ENCODE measurements at places on chromosomes 4 and X. TPM values are rescaled to one million over a fixed set of nuclear protein-coding genes. Genes with fewer than 3 reads are reported as not detected.

- H3K27me3 ChIP-seq, result no peaks in the 10 kb centered on the region
- no peaks in the 10 kb centered on the region for H3K4me1 ChIP-seq
- H3K36me3 ChIP-seq, result no peaks in the 10 kb centered on the region
Observed at GRCh38 chr4:153905231-153905630, 116.3 kb upstream of the SFRP2 start.

DNA sequence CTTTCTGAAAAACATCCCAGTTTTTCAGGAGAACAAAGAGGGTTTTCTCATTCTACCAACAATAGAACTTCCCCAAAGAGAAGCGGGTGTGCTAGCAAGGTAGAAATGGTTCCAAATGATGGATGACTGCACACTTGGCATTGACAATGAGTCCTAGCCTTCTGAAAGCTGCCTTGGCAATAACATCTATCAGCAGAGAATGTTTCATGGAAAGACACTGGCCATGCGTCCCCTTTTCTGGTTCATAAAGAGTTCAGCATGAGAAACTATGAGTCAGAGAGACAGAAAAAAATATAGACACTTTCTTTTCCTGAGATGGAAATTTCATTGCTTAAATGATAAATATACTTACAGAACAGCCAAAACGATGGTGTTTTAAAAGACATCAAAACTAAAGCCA lies 236.9 kb upstream of the PRKX start:
- no peak overlapping the region for H3K27ac ChIP-seq
- H3K36me3 ChIP-seq, result no peaks in the 10 kb centered on the region
- no peak for DNase-seq

DNA sequence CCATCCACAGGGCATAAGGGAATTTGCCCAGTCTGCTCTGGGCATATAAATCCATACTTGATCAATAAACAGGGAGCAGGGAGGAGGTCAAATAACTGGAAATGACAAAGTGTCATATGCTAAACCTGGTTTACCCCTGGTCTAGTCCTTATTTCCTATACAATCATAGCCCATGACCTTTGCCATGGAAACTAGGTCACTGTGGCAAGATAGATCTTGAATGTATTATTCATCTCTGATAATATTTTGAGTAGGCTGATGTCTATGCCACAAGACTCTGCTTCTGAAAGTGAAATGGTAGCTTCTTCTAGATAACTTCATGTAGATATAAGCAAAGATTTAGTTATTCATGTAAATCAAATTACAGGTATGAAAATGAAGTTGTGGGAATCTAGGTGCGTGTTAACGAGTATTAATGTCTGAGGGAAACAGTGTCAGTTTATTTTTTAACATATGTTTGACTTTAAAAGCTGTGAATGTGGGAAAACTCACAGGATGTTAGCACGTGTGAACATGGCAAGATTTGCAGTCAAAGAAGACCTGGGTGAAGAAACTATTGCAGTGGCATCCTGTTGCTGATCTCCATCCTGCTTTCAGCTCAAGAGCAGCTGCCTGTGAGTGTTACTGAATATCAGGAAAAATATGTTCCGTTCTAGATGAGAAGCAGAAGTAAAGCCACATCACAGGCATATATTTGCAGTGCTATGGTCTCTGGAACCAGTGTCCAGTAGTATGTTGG lies 81.8 kb upstream of the NDP start:
- no peaks in the 10 kb centered on the region for H3K36me3 ChIP-seq
- H3K27me3 ChIP-seq, result no peaks in the 10 kb centered on the region
- no peaks in the 10 kb centered on the region for H3K4me1 ChIP-seq
- no peak overlapping the region for H3K4me3 ChIP-seq
- H3K27ac ChIP-seq, result no peak overlapping the region

GRCh38 chr4:62709618-62710252 lies 1509.6 kb downstream of the ADGRL3 start:
- H3K27ac ChIP-seq, result no peak overlapping the region
- H3K4me1 ChIP-seq, result peaks cover 7% of the 10 kb centered on the region
- H3K27me3 ChIP-seq, result no peaks in the 10 kb centered on the region

DNA sequence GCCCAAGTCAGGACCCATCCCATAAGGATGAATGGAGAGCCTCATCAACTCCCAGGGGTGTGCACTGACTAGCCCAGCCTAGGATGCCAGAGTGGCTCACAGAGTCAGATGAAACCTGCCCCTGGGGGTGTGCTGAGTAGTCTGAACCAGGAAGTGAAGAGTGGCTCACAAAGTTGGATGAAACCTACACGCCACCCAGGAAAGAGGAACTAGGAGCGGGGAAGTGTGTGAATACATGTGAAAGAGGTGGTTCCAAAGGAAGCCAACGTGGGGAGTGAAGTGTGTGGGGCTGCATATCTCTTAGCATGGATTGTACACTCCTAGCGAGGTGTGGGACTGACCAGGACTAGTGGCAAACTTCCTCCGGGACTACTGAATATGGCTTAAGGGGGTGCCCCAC lies 902.1 kb upstream of the NDST4 start:
- DNase-seq, result no peak
- H3K36me3 ChIP-seq, result no peaks in the 10 kb centered on the region
- H3K4me1 ChIP-seq, result no peaks in the 10 kb centered on the region
- H3K27me3 ChIP-seq, result no peaks in the 10 kb centered on the region
- H3K4me3 ChIP-seq, result no peak overlapping the region

DNA sequence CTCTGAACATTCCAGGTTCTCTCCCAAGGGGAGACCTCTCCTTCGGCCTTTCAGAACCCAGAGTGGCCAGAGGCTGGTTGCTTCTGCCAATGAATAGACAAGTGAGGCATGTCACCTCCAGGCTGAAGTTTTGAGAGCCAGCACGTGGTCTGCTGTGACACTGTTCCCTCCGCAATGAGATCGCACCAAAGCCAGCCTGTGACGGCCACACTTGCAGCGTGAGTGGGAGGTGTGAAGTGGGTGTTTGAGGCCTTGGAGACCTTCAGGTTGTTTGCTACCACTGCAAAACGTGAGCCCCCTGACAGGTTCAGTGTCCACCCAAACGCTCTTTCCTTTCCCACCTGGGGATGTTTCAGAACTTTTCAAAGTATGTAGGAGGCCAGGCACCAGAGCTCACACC lies 81.0 kb downstream of the WFS1 start:
- DNase-seq, result no peak
- H3K27ac ChIP-seq, result no peak overlapping the region
- no peaks in the 10 kb centered on the region for H3K4me1 ChIP-seq
- H3K4me3 ChIP-seq, result no peak overlapping the region
- no peaks in the 10 kb centered on the region for H3K27me3 ChIP-seq

Gene PWWP3B
- 20.9 TPM for total RNA-seq

DNA sequence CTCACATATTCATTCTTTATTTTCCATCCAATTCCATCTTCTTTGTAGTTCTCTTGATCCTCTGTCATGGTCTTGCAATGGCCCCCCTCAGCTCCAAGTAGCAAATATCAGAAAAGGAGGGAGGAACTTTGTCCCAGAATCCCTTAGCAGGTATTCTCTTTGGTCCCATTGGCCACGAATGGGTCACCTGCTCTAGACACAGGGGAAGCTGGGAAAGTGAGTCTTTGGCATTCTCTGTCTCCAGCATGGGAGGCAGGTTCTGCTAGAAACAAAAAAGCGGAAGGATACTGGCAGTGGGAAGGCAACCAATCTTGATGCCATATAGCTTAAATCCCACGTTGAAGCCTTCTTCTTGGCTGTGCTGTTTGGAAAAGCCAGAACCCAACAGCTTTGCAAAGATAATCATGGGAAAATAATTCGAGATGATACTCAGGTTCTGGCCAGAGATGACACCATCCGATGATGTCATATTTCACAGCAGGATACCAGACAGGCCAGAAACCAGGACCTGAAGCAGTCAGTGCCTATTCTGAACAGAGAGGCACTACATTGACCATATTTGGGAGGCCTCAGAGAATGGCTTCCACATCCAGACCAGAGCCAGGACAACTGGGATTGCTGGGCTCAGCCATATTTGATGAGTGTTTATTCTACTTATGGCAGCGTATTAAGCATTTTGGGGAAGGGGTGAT lies 110.4 kb upstream of the ATXN3L start:
- no peaks in the 10 kb centered on the region for H3K4me1 ChIP-seq
- DNase-seq, result no peak
- no peaks in the 10 kb centered on the region for H3K27me3 ChIP-seq
- no peak overlapping the region for H3K4me3 ChIP-seq
- H3K27ac ChIP-seq, result no peak overlapping the region
- H3K36me3 ChIP-seq, result no peaks in the 10 kb centered on the region

Gene TMPRSS11B
- total RNA-seq, result not detected

Gene NLGN3
- total RNA-seq, result 7.4 TPM

DNA sequence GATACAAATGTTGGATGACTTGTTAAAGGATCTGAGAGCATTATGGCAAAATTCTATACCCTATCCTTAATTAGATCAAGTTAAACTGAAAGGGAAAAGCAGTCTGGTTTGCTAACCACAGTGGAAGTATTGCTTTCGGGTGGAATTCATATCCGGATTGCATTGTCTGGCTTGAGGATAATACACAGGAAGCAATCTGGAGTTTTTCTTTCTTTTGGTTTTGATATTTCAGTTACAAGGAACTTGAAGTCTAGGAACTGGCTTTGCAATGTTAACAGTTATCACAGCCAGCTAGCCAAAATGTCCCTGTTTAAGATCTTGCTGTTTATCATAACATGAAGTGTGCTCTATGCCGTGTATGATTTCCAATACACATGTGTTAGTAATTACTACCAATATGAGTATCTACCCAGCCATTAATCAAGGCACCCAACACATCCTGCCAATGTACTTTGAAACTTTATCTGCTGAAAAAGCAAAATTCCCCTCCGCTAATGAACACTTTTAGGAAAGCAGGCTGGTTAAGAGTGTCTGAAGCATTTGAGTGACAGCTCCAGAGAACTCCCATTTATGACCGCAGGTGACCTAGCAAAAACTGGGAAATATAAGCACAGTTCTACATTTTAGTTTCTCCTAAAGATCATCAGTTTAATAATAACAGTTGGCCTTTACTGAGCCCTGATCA lies 146.4 kb downstream of the PALLD start:
- no peaks in the 10 kb centered on the region for H3K36me3 ChIP-seq
- peak overlapping the region; percentile 70 for H3K27ac ChIP-seq
- no peak for DNase-seq
- no peak overlapping the region for H3K4me3 ChIP-seq

DNA sequence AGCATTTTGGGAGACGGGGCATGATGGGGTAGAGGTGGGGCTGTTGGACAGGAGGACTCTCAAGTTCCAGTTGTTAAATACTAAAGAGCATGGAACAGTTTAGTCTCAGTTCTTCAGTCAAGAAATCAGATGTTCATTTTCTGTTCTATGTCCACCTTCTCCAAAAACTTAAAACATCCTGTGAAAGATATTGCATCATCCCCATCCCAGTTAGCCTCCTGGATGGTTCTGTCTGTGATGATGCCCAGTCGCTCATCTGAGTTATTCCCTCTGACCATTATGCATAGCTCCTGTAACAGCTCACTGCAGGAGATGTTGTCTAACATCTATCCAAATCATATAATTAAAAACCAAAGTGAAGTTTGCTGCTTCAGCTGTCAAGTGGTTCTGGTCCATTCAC lies 32.1 kb upstream of the SCML1 start:
- no peaks in the 10 kb centered on the region for H3K4me1 ChIP-seq
- no peaks in the 10 kb centered on the region for H3K27me3 ChIP-seq
- no peak overlapping the region for H3K4me3 ChIP-seq
- no peak overlapping the region for H3K27ac ChIP-seq
- H3K36me3 ChIP-seq, result no peaks in the 10 kb centered on the region

- H3K4me3 ChIP-seq, result no peak overlapping the region
- no peak for DNase-seq
- no peak overlapping the region for H3K27ac ChIP-seq
- H3K4me1 ChIP-seq, result peaks cover 26% of the 10 kb centered on the region
- H3K36me3 ChIP-seq, result no peaks in the 10 kb centered on the region
Observed at GRCh38 chr4:101175896-101176676, 171.2 kb downstream of the PPP3CA start.

Data from cardiac muscle cell (in vitro differentiated cells and primary cell).